ENCODE measurements at places on chromosomes 7 and 10. TPM values are rescaled to one million over a fixed set of nuclear protein-coding genes. Genes with fewer than 3 reads are reported as not detected.

DNA sequence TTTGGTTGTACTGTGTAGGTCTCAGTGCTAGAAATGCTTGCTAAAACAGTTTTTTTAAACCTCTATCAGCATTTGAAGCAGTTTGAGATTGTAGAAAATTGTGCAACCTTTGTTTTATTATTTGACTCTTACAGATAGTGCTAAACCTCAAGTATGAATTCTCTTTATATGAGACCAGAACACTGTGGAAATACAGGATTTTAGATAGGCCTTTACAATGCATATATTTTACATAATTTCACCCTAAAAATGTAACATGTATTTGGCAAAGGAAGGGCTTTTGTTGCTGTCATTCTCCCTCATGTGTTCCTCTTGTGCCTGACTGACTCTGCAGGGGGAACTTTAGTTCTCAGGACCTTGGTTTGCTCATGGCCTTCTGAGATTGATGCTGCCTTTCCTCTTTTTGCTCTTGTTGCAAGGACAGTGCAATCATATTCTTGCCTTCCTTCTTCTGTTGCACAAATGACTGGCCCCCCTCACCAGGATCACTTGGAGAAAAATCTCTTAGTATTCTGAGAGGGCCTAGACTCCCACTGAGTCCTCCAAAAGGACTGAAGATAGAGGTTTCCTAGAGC is 188.7 kb downstream of the PPP1R9A start:
- no peaks in the 10 kb centered on the region for H3K36me3 ChIP-seq
- no peak overlapping the region for H3K27ac ChIP-seq
- H3K4me3 ChIP-seq, result no peak overlapping the region
- H3K4me1 ChIP-seq, result peaks cover 9% of the 10 kb centered on the region
- H3K27me3 ChIP-seq, result no peaks in the 10 kb centered on the region

DNA sequence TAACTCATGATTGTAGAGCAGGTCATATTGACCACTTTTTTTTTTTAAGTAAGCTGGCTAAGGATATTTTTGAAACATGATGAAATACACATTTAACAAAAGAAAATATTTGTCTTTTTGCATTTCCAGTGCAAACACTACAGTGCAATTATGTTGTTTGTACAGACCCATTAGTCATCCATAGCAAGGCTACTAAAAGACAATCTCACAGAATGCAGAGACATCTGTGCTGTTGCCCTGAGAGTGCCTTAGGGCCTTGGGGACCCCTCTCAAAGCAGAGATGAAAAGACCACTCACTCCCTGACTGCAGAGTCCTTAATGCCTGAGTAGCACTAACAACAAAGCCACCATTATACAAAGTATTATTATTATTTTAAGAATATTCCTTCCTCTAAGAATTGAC is 104.5 kb downstream of the NRCAM start:
- DNase-seq, result no peak
- no peaks in the 10 kb centered on the region for H3K27me3 ChIP-seq
- no peak overlapping the region for H3K27ac ChIP-seq
- no peaks in the 10 kb centered on the region for H3K4me1 ChIP-seq
- no peak overlapping the region for H3K4me3 ChIP-seq

DNA sequence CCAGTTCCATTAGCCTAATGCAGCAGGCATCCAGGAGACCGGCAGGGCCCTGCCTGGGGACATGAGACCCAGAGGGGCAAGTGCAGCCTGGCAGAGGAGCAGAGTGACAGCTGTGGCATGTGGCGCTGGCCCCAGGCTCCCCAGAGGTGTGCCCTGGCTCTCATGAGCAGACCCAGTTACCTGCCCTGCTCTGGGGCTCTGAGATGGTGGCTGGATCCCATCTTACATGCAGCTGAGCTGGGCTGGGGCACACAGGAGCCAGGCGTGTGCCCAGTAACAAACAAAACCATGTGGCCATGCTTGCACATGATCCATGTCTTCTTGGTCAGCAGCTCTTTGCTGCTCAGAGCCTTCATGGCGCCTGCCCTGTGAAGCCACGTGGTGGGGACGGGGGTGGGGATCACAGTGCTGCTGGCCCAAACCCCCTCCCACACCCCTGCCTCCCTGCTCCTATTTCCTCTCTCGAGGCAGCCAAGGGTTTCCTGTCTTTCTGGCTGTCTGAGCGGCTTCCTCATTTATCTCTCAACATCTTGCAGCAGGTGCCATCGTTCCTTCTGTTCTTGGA is 40.3 kb upstream of the GTF2I start:
- no peaks in the 10 kb centered on the region for H3K27me3 ChIP-seq
- no peak for DNase-seq
- H3K4me3 ChIP-seq, result no peak overlapping the region
- H3K27ac ChIP-seq, result no peak overlapping the region
- H3K4me1 ChIP-seq, result peaks cover 6% of the 10 kb centered on the region

- H3K4me1 ChIP-seq, result no peaks in the 10 kb centered on the region
- DNase-seq, result no peak
- no peaks in the 10 kb centered on the region for H3K27me3 ChIP-seq
- H3K27ac ChIP-seq, result no peak overlapping the region
- H3K36me3 ChIP-seq, result no peaks in the 10 kb centered on the region
- H3K4me3 ChIP-seq, result no peak overlapping the region
Measured at GRCh38 chr10:79946271-79947082, 2.4 kb downstream of the SFTPD start.

- no peaks in the 10 kb centered on the region for H3K27me3 ChIP-seq
- H3K27ac ChIP-seq, result no peak overlapping the region
- H3K36me3 ChIP-seq, result no peaks in the 10 kb centered on the region
- H3K4me3 ChIP-seq, result no peak overlapping the region
- no peak for DNase-seq
Measured at GRCh38 chr7:23315366-23315765, 16.2 kb downstream of the MALSU1 start.

GRCh38 chr7:26140380-26140779 is 11.6 kb upstream of the NFE2L3 start:
- H3K36me3 ChIP-seq, result no peaks in the 10 kb centered on the region

DNA sequence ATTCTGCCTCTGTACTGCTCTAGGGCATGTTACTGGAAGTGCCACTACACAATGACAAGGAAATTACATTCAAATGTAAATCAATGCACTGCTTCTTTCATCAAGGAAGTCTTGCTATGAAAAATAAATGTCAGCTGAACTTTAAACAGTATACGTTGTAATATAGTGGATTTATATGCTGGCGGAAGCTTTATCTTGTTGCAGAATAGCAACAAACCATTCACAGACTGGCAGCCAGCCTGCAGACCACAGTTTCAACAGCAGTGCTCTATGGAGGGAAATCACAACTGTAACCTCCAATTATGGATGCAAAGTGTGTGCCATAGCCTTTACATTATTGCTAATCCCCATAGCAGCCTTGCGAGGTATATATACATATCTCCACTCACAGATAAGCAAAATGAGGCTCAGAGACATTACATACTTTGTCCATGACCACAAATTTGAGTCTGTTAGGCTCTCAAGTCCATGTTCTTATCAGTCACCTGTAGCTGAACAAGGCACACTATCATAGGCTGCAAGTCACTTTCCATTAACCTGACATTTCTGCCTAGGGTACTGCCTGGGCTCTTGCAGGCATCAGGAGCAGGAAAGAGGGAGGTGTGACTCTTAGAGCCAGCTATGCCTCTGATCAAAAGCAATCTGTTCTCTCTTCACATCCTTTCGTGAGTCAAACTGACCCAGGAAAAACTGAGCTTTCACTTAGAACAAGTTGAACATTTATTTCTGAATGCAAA is 22.6 kb downstream of the COL28A1 start:
- no peaks in the 10 kb centered on the region for H3K36me3 ChIP-seq
- H3K4me3 ChIP-seq, result no peak overlapping the region
- no peak for DNase-seq
- H3K27me3 ChIP-seq, result no peaks in the 10 kb centered on the region
- H3K27ac ChIP-seq, result no peak overlapping the region
- H3K4me1 ChIP-seq, result no peaks in the 10 kb centered on the region

DNA sequence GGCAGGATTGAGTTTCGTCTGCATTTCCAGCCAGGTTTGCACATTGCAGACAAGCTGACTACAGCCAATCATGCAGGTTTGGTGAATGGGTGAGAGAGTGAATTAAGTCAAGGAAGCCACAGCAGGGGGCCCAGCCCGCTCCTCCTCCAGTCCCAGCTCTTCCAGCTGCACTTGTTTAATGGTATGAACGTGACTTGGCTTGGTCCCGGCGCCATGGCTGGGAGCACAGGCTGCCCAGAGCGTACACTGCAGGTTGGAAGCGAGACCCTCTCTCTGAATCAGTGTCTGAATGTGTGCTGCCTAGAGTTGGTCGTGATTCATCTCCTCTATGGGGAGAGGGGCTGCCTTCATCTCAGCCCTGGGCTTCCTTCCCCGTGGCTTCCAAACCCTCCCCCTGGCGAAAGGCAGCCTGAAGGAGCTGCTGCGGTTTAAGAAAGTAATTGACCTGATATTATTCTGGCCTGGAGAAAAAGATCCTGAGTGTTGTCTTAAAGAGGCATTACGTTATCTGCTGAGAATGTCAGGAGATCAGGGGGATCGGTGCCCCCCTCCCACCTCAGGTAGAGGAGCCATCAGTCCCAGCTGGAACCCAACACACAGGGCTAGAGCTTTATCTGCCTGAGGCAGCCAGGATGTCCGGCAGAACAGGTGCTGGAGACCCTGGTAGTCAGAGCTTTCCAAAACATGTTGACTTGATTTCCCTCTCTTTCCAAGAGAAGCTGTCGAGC is 132.1 kb downstream of the COL26A1 start:
- no peak overlapping the region for H3K27ac ChIP-seq
- H3K4me3 ChIP-seq, result no peak overlapping the region
- H3K27me3 ChIP-seq, result no peaks in the 10 kb centered on the region
- H3K4me1 ChIP-seq, result no peaks in the 10 kb centered on the region
- DNase-seq, result no peak
- no peaks in the 10 kb centered on the region for H3K36me3 ChIP-seq

DNA sequence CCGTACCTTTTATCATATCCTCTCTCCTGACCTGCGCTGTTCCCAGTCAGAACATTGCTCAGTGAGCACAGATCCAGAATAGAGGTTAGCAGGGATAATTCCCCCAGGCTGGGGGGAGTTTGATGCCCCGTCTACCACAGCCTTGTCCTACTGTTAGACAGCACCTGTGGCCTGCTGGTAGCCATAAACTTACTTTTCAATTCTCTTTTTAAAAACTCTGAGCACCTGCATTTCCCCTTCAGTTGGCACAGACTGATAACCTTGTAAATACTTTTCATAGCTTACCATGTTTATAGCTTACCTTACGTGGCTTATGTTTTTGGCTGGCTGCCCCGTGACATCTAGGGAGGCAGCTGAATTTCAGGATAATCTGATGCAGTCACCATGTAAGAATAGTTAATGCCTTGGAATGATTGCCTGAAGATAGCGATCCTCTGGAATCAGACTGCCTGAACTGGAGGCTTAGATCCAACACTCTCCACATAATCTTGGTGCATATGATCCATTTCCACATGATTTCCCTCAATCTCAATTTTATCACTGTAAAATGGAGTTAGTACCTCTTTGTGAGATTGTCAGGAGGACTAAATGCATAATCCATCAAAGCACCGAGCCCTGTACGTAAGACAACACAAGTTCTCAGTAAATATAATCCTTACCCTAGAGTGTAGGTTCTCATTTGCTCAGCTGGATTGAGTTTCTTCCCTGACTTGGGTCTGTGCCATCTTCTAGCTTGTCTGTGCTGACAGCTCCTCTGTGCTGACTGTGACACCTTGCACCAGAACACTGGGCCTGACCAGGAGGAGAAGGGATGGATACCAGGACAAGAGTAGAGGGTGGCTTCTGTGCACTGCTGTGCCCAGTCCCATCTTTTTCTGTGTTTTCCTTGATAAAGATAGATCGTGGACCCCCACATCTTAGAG is 111.7 kb upstream of the GJD4 start:
- DNase-seq, result no peak
- H3K27ac ChIP-seq, result no peak overlapping the region
- H3K4me3 ChIP-seq, result no peak overlapping the region
- H3K4me1 ChIP-seq, result no peaks in the 10 kb centered on the region
- H3K36me3 ChIP-seq, result peaks cover 3% of the 10 kb centered on the region

GRCh38 chr7:80591654-80592053 is 46.8 kb upstream of the CD36 start:
- no peak overlapping the region for H3K4me3 ChIP-seq
- DNase-seq, result no peak
- no peaks in the 10 kb centered on the region for H3K27me3 ChIP-seq
- no peak overlapping the region for H3K27ac ChIP-seq

- DNase-seq, result no peak
- peak overlapping the region; percentile 53 for H3K27ac ChIP-seq
- H3K36me3 ChIP-seq, result no peaks in the 10 kb centered on the region
- H3K4me3 ChIP-seq, result no peak overlapping the region
- no peaks in the 10 kb centered on the region for H3K27me3 ChIP-seq
Measured at GRCh38 chr7:17623546-17624185, 316.6 kb downstream of the SNX13 start.

DNA sequence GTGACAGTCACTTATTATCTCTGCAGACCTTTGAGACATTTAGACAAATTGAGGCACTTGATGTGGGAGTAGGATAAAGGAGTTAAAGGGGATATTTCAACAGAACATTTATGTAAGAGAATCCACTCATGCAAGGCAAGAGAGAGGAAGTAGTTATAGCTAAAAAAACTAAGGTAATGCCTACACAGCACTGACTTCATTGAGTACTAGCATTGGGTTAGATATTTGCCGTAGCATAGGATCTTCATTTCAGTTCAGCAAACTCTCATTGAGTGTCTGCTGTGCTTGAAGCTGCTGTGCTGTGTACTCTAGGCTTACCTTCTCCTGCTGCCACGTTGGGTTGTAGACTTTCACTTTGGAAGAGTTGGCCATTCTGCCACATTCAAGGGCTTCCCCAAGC is 10.5 kb upstream of the ENTPD1 start:
- H3K27ac ChIP-seq, result no peak overlapping the region
- H3K4me3 ChIP-seq, result no peak overlapping the region
- peaks cover 18% of the 10 kb centered on the region for H3K4me1 ChIP-seq
- no peaks in the 10 kb centered on the region for H3K27me3 ChIP-seq
- DNase-seq, result no peak

DNA sequence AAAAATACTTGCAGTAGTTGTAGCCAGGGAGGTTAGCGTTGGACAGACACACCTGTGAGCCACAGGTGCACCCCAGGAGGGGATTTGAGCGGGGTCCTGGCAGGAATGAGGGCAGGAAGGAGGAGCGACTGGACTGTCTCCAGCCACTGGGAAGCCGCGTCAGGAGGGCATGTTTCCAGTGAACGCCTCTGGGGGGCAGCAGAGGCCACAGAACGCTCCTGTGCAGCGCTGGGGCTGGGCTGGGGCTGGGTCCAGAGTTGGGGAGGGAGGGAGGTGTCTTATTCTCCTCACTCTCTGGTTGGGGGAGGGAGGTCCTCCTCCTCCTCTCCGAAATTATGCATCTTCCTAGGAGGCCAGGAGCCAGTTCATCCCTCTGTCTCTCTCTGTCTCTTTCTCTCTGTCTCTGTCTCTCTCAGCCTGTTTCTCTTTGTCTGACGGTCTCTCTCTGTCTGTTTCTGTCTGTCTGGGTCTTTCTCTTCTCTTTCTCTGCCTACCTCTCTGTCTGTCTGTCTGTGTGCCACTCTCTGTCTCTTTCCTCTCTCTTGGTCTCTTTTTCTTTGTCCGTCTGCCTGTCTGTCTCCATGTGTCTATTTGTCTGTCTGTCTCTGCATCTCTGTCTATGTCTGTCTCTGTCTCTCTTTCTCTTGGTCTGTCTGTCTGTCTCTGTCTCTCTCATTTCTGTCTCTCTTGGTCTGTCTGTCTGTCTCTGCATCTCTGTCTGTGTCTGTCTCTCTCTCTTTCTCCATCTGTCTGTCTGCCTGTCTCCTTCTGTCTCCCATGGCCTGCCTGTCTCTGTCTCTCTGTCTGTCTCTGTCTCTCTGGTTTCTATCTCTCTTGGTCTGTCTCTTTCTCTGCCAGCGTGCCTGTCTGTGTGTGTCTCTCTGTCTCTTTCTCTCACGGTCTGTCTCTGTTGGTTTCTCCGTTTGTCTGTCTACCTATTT is 9.9 kb upstream of the PSMG3 start:
- H3K4me3 ChIP-seq, result no peak overlapping the region
- H3K36me3 ChIP-seq, result no peaks in the 10 kb centered on the region

The CTAGE4 gene
- 1.6 TPM for total RNA-seq

The FZD8 gene
- 12.4 TPM for total RNA-seq

All from thoracic aorta (tissue), 2 donors.